ENCODE measurements at places on chromosomes 6 and 20.

DNA sequence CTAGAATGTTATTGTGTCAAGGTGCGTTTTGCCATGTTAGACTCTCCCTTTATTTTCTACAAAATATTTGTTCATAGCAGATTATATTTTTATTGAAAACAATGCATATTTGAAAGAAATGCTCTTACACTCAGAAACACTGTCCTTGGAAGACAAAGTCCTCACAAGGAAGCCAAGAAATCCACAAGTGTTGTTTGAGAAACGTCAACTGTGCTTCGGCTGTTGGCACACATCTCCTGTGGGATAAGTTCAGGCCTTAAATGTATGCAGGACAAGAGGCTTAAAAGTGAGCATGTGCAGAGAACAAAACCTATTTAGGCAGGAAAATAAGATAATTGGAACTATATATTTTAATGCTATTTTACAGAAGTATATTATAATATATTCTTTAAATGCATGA is 9.5 kb upstream of the THBD start:
- no peak for DNase-seq

- no peak for DNase-seq
Observed at GRCh38 chr20:60332523-60332922, 374.3 kb downstream of the CDH26 start.

DNA sequence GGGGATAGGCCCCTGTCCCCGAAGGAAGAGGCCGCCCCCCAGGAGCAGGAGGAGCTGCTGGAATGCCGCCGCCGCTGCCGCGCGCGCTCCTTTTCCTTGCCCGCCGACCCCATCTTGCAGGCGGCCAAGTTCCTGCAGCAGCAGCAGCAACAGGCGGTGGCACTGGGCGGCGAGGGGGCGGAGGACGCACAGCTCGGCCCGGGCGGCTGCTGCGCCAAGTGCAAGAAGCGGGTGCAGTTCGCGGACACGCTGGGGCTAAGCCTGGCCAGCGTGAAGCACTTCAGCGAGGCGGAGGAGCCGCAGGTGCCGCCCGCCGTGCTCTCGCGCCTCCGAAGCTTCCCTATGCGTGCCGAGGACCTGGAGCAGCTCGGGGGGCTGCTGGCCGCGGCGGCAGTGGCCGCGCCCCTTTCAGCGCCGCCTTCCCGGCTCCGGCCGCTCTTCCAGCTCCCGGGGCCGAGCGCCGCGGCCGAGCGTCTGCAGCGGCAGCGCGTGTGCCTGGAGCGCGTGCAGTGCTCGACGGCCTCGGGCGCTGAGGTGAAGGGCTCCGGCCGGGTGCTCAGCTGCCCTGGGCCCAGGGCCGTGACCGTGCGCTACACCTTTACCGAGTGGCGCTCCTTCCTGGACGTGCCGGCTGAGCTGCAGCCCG is 630 bp downstream of the PPP1R3G start:
- peak; percentile 74 for DNase-seq

DNA sequence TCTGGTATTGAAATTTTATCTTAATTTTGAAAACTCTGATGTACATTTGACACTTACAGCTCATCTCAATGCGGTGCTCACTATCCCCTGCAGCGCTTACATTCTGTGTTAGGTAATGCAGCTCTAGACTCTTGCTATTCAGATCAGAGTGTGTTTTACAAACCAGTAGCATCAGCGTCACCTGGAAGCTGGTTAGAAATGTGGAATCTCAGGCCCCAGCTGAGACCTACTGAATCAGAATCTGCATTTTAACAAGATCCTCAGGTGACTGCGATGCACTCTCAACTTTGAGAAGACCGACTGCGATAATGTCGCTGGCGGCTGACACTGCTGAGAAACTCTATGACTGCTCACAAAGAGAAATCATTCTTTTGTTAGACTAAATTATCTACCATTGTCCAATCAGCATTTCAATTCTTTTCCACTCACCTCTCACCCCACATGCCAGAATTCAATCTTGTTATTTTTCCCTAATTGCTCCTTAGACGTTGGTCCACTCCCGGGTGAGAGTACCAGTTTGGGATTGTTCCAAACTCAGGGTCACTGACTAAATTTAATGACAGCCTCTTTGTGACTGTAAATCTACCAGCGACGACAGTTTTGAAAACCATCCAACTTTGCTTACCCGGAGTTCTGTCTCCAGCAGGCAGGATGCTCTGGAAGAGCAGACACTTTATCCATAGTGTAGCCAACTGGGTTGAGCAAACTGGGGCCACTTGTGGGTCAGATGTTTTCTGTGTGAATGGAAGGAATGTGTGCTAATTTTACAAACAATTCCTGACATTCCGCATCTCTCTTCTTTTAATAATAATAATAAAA is 140.1 kb upstream of the BTBD3 start:
- no peak for DNase-seq

DNA sequence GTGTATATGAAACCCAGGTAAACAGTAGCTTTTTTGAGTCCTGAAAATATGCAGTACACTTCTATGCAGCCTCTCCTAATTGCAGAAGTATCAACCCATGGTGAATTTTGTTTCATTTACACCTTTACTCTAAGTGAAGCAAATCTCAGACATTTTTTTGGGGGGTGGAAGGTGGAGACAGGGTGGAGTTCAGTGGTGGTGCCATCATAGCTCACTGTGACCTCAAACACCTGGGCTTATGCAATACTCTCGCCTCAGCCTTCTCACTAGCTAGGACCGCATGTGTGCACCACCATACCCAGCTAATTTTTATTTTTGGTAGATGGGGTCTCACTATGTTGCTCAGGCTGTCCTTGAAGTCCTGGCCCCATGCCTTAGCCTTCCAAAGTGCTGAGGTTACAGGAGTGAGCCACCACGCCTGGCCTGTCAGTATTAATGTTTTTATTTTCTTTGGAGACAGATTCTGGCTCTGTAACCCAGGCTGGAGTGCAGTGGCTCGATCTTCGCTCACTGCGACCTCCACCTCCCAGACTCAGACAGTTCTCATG is 80.3 kb downstream of the JARID2 start:
- no peak for DNase-seq
